ENCODE measurements at places on chromosomes 6 and 20.

DNA sequence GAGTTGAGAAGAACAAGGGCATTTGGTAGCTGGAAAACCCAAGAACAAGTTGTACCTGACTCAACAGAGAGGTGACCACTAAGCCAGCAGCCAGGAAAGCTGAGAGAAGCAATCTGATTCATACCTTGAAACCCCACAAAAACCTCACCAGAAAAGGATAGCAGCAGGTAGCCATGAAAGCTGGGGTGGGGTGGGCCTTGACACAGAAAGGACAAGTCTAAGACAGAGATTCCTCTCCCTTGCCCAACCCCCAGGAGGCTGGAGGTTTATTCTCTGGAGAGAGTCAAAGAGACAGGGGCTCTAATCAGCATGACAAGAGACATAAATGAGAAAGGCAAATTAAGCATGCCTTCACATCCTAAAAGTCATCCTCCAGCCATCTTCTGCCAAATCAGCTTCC is 151.7 kb upstream of the DST start:
- H3K36me3 ChIP-seq, result no peaks in the 10 kb centered on the region
- no peaks in the 10 kb centered on the region for H3K4me1 ChIP-seq
- no peak overlapping the region for H3K27ac ChIP-seq
- peaks cover 4% of the 10 kb centered on the region for H3K27me3 ChIP-seq
- no peak overlapping the region for H3K4me3 ChIP-seq

DNA sequence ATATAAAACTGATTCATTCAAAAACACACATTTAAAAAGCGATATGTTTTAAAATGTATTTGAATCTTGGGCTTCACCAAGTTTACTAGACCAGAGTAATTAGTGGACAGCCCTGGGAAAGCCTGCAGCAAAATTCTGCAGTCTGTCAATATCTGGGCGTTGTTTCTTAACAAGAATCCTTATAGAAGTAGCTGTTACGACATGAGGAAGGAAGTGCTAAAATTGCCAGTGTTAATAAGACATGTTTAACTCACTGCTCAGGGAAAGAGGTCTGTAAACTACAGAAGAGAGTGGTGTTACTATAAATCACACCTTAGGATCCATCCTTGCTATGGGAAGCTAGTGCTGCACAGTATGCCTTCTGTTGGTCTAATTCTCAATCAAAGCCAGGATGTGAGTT is 120.6 kb downstream of the TBX18 start:
- H3K4me3 ChIP-seq, result no peak overlapping the region
- no peaks in the 10 kb centered on the region for H3K36me3 ChIP-seq
- H3K4me1 ChIP-seq, result peaks cover 36% of the 10 kb centered on the region
- H3K27me3 ChIP-seq, result no peaks in the 10 kb centered on the region

GRCh38 chr6:136923954-136924673 is 2.0 kb downstream of the SLC35D3 start:
- DNase-seq, result no peak
- no peak overlapping the region for H3K4me3 ChIP-seq
- peaks cover 17% of the 10 kb centered on the region for H3K4me1 ChIP-seq

DNA sequence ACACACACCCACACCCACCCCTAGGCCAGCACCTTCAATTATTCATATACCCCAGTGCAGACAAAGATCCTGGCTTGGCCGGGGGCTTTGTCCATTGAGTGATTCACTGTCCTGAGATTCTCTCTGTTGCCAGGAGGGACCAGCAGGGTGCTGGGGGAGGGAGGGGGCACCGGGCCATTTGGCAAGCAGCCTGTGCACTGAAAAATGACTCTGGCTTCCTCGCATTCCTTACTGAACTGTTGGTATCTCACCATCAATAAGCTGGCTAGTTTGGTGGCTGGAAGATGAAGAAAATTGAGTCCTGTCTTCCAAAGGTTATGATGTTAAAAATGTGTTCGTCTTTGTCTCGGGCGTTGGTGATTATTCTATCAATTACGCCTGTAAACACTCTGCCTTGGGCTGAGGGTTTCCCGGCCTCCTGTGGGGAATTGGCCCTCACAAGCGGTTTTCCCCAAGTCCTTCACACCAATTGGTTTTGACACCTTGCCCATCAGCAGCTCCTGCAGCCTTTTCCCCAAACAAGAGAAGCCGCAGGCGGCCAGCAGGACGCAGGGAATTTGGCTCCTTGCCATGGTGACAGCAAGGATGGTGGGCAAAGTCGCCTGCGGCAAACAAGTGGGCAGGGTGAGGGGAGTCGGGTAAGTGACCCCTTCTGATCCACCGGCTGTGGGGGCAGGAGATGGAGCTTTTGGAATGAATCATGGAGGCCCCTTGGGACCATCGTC is 4.9 kb downstream of the VSTM2L start:
- H3K36me3 ChIP-seq, result no peaks in the 10 kb centered on the region
- H3K4me1 ChIP-seq, result no peaks in the 10 kb centered on the region
- H3K4me3 ChIP-seq, result no peak overlapping the region

DNA sequence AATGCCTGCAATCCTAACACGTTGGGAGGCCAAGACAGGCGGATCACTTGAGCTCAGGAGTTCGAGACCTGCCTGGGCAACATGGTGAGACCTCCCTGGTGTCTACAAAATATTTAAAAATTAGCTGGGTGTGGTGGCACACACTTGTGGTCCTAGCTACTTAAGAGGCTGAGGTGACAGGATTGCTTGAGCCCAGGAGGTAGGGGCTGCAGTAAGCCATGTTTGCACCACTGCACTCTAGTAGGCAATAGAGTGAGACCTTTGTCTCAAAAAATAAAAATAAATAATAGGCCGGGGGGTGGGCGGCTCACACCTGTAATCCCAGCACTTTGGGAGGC is 18.3 kb upstream of the RIPOR3 start:
- DNase-seq, result no peak
- H3K36me3 ChIP-seq, result no peaks in the 10 kb centered on the region
- H3K27me3 ChIP-seq, result peaks cover 5% of the 10 kb centered on the region

DNA sequence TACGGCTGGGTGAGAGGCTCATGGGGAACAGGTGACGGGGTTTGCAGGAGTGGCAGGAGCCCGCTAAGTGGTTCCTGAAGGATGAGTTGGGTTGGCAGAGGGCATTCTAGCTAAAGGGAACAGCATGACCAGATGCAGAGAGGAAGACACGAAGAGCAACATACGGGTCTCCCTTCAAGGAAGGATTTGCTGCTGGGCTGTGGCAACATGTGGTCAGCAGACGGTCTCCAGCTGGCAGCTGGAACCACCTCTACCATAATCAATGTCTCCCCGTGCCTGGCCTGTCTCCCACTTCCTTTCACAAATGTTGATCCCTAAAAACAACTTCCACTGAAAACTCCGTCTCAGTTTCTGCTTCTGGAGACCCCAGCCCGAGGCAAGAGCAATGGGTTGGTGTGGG is 80.6 kb upstream of the SULF2 start:
- no peaks in the 10 kb centered on the region for H3K36me3 ChIP-seq
- H3K27ac ChIP-seq, result no peak overlapping the region
- no peaks in the 10 kb centered on the region for H3K4me1 ChIP-seq
- H3K27me3 ChIP-seq, result peaks cover 3% of the 10 kb centered on the region
- no peak for DNase-seq

GRCh38 chr20:63321148-63321831 is 28.3 kb downstream of the COL20A1 start:
- H3K4me3 ChIP-seq, result no peak overlapping the region
- no peak overlapping the region for H3K27ac ChIP-seq
- DNase-seq, result no peak
- no peaks in the 10 kb centered on the region for H3K36me3 ChIP-seq

DNA sequence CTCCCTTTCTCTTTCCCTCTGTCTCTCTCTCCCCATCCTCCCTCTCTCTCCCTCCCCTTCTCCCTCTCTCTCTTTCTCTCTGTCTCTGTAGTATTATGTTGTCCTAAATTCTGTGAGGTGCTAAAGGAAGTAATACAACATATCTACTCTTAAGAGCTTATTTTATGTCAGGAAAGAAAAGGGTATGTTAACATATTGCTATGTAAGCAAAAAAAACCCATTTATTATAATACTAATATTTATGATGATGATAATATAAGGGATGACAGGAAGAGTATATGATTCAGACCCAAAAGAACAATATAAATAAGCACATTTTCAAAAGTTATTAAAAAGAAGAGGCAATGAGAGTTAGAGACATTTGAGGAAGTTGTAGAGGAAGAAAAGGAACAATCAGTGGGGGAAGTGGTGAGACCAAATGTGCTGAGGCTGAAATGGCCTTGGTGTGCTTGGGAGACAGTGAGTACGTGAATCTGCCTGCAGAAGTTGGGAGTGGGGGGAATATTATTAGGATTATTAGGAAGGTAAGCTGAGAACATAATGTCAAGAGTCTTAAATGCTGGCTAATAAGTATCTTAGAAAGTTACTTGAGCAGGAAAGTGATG is 303.6 kb upstream of the FERMT1 start:
- H3K27me3 ChIP-seq, result no peaks in the 10 kb centered on the region
- H3K4me1 ChIP-seq, result no peaks in the 10 kb centered on the region
- no peak for DNase-seq

GRCh38 chr6:160043784-160044183 is 74.9 kb downstream of the IGF2R start:
- H3K4me1 ChIP-seq, result no peaks in the 10 kb centered on the region
- no peaks in the 10 kb centered on the region for H3K27me3 ChIP-seq
- H3K36me3 ChIP-seq, result peaks cover 100% of the 10 kb centered on the region
- DNase-seq, result no peak

- H3K4me1 ChIP-seq, result no peaks in the 10 kb centered on the region
- DNase-seq, result no peak
- H3K4me3 ChIP-seq, result no peak overlapping the region
- H3K36me3 ChIP-seq, result no peaks in the 10 kb centered on the region
- H3K27ac ChIP-seq, result no peak overlapping the region
- no peaks in the 10 kb centered on the region for H3K27me3 ChIP-seq
Measured at GRCh38 chr6:113562248-113562647, 294.9 kb upstream of the MARCKS start.

DNA sequence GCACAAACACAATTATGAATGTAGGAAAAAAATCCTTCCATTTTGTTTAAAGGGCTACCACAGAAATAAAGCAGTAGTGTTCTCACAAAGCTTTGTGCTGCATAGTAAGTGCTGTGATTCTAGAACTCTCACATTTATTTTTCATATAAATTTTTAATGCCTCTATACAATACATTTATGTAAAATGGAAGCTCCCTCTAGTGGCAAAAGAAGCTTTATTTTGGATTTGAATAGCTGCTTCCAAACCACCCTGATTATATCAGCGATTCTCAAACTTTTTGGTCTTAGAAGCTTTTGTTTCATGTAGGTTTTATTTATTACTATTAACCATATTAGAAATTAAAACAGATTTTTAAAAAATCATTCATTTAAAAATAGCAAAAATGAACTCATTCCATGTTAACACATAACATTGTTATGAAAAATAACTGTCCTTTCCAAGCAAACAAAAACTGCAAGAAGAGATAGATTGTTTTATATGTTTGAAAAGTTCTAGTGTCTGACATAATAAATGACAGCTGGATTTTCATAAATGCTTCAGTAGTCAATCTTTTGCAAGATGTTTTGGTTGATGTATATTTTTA is 38.4 kb downstream of the HS3ST5 start:
- H3K4me1 ChIP-seq, result no peaks in the 10 kb centered on the region
- H3K27ac ChIP-seq, result no peak overlapping the region
- no peaks in the 10 kb centered on the region for H3K27me3 ChIP-seq
- no peak overlapping the region for H3K4me3 ChIP-seq
- no peak for DNase-seq

GRCh38 chr20:673603-674001 is 2.0 kb downstream of the SCRT2 start:
- peaks cover 36% of the 10 kb centered on the region for H3K27me3 ChIP-seq
- DNase-seq, result no peak
- H3K36me3 ChIP-seq, result no peaks in the 10 kb centered on the region
- H3K4me3 ChIP-seq, result no peak overlapping the region

GRCh38 chr6:151461673-151462072 is 9.7 kb upstream of the RMND1 start:
- H3K27ac ChIP-seq, result no peak overlapping the region
- no peak overlapping the region for H3K4me3 ChIP-seq
- no peaks in the 10 kb centered on the region for H3K4me1 ChIP-seq
- H3K27me3 ChIP-seq, result no peaks in the 10 kb centered on the region
- peaks cover 69% of the 10 kb centered on the region for H3K36me3 ChIP-seq

GRCh38 chr6:138432063-138432356 is 28.0 kb downstream of the HEBP2 start:
- H3K27me3 ChIP-seq, result peaks cover 4% of the 10 kb centered on the region
- H3K27ac ChIP-seq, result no peak overlapping the region
- no peak overlapping the region for H3K4me3 ChIP-seq
- no peaks in the 10 kb centered on the region for H3K4me1 ChIP-seq

DNA sequence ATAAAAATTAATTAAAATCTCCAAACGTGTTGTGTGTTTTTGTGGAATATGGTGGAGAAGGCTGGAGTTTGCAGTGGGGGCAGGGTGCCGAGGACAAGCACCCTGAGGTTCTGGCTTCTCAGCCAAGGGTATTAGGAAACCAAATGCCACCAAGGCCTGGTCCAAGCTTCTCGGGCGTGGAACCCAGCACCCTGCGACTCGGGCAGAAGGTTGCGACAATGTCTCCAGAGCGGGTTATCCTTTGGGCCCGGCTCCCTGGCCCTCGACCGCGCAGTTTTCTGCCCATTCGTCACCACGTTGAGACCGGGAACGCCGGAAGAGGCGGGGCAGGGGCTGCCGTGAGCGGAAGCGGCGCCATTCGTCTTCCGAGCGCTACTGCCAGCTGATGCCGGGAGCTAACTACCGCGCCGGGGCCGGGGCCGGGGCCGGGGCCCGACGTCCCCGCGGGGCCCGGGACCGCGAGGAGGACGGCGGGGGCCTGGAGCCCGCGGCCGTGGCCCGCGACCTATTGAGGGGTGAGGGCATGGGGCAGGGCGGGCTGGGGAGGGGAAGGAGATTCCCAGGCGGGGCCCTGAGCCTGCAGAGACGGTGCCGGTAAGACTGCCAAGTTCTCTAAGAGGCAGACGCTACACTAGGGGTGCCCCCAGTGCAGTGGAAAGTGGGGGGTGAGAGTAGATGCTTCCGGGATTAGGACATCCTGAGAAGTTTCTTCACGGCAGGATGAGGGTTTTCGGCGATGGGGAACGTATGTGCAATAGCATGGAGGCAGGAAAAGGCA is at the start of gene RRP36:
TSS of gene RRP36 (plus strand) at position 354 of the 778 bp plus-strand sequence. CDS start at position 386, 32 bp downstream.
- peak; percentile 81 for DNase-seq
- H3K27me3 ChIP-seq, result no peaks in the 10 kb centered on the region
- H3K4me1 ChIP-seq, result peaks cover 58% of the 10 kb centered on the region
- peaks cover 75% of the 10 kb centered on the region for H3K36me3 ChIP-seq
- H3K4me3 ChIP-seq, result peak within 1 kb of the TSS; percentile 86
- H3K27ac ChIP-seq, result peak within 1 kb of the TSS; percentile 72

All from DND-41 (cell line).